ENCODE measurements at places on chromosomes 6 and 20.

DNA sequence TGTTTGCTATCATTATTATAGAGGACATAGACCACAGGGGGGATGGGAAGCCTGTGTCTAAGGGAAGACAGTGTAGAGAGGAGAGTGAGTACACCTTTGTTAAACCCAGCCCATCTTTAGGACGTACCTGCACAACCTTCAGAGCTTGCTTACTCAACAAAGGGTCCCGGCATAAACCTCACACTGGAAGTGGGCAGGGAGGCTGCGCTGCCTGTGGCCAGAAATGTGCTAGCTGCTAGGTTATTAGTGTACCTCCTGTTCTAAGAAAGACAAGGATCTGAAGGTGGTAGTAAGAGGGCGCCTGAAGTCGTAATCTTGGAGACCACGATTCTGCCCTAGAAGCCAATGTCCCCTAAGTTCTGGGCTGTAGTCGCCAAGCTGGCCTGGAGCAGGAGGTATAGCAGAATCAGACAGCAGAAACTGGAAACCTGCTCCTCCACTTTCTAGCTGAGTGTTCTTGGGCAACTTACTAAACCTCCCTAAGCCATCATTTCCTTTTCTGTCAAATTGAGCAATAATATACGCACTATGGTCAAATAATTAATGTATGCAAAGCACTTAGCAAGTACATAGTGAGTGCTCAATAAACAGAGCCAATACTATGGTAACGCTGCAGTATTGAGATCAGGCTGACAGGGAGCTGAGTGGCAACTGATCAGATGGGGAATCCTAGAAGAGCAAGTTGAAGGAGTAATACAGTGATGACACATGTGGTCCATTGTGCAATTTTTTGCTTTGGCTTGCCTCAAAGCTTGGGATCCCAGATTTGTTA, 16.8 kb upstream of the AKIRIN2 start:
- no peak for DNase-seq

- DNase-seq, result no peak
Measured at GRCh38 chr6:139407718-139408222, 33.3 kb upstream of the CITED2 start.

- DNase-seq, result no peak
Measured at GRCh38 chr6:169981969-169982368, 230.5 kb downstream of the ERMARD start.

GRCh38 chr20:24943196-24943595, 5.9 kb upstream of the CST7 start:
- DNase-seq, result no peak

DNA sequence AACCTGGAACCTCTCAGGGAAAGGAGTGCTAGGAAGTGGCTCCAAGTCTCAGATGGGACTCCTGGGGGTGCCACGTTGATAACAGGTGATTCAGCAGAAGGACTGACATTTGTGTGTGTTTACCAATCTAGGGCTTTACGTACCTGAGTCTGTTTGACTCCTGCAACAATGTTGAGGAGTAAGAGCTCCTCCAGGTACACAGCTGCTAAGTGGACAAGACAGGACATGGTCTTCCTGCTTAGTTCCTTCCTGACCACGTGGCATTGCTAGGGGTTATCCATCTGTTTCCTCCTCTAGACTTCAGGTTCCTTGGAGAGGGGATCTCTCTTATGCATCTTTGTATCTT, 164.5 kb upstream of the SLC24A3 start:
- no peak for DNase-seq

GRCh38 chr6:23713211-23713610, 412.8 kb upstream of the NRSN1 start:
- no peak for DNase-seq

DNA sequence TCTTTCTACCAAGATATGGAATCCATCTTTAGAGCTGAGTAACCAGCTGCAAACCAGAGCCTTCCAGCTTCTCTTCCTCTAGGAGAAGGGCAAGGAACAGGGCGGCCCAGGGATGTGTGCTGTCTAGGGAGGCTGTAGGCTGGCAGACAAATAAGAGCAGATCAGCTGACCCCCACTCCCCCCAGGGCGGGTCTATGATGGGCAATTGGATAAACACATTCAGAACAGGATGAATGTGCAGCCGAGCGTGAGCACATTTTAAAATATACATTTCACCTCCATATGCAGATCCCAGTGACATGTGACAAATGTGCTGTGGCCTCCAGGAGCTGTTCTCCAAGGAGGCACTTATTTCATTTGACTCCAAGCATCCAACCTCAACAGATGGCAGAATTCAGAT, 580.1 kb downstream of the PTPRT start:
- peak; percentile 63 for DNase-seq

DNA sequence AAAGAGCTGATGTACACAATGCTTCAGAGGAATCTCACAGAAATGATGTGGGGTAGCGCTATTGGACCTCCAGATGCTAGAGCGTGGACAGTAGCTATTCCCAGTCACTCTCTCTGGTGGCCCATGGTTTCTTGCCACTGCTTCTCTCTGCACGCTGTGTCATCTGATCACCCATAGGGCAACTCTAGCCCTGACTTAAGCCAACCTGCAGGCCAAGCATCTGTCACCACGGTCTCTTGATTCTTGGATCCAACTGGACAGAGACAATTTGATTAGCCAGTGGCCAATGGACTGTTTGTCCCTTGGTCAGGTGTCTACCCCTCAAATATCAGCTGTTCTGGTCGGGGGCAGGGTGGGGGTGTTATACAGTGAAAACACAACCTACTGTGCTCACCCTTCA, 42.4 kb upstream of the TRAF3IP2 start:
- no peak for DNase-seq

GRCh38 chr6:143223895-143224294, 163.2 kb downstream of the AIG1 start:
- no peak for DNase-seq

DNA sequence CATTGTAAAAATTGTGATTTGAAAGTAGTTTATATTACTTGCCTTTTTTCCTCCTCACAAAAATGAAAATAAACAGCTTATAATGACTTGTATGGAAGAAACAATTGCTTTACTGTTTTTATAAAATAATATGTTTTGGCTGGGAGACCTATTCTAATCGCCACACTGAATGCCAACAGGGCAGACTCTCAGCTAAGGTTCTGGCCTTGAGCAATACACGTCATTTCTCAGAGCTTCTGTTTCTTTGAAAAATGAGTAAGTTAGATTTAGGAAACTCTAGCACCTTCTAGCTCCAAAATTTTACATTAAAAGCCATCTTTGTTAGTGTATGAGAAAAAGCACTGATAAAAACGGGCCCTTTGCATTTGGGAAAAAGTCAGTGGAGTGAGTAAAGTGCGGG, 166.6 kb downstream of the ARID1B start:
- no peak for DNase-seq

DNA sequence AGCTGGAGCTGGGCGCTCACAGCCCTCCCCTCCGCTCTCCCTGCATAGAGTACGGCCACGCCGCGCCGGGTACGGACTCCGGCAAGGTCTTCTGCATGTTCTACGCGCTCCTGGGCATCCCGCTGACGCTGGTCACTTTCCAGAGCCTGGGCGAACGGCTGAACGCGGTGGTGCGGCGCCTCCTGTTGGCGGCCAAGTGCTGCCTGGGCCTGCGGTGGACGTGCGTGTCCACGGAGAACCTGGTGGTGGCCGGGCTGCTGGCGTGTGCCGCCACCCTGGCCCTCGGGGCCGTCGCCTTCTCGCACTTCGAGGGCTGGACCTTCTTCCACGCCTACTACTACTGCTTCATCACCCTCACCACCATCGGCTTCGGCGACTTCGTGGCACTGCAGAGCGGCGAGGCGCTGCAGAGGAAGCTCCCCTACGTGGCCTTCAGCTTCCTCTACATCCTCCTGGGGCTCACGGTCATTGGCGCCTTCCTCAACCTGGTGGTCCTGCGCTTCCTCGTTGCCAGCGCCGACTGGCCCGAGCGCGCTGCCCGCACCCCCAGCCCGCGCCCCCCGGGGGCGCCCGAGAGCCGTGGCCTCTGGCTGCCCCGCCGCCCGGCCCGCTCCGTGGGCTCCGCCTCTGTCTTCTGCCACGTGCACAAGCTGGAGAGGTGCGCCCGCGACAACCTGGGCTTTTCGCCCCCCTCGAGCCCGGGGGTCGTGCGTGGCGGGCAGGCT, 4.6 kb downstream of the KCNK15 start:
- DNase-seq, result peak; percentile 27

DNA sequence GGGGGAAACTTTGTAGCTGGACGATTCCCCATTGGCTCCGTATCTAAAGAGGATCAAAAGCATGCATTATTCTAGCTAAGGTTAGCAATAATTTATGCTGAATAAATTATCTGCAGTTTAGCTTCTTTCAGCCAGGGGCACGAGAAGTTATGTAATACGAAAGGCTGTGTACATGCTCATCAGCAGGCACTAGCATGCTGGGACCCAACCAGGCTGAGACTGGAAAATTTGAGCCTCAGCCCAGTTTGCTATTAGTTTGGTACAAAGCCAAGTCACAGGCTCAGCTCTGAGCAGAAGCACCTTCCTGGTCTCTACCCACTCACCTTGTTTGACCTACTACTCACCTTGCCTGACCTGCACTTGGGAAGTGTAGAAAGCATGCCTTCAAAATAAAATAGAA, 328.1 kb upstream of the ARID1B start:
- DNase-seq, result no peak

DNA sequence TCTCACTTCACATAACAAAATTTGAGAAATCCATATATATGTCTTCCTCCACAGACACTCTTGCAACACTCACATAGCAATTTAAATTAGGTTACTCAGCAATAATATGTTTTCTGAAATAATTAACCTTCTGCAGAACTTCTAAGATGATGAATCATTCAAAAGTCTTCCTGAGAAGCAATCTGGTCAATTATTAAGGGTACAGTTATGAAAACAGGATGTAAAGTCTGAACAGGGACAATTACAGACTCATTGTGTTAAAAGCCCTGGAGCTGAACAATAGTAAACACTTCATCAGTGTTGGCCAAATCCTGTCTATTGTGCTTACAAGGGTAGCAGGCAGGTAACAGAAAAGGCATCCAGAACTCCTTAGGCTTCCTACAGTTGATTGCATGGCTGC, 75.4 kb downstream of the FILIP1 start:
- DNase-seq, result no peak

DNA sequence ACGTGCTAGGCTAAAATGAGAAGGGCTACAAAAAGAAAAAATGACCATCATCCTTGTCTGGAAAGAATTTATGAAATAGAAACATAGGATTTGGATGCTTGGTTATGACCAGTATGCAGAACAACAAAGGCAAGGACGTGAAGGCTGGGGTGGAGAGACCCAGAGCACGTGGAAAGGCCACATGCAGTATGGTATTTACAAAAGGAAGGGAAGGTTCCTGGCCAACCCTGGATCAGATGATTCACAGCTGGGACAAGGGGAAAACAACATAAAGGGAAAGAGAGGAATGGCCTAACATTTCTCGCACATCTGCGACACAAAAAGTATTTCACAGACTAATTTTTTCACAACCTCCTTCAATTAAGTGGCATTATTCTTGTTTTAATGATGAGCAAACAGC, 8.2 kb downstream of the STX7 start:
- no peak for DNase-seq

GRCh38 chr20:38873050-38873581, 53.1 kb upstream of the FAM83D start:
- DNase-seq, result no peak

DNA sequence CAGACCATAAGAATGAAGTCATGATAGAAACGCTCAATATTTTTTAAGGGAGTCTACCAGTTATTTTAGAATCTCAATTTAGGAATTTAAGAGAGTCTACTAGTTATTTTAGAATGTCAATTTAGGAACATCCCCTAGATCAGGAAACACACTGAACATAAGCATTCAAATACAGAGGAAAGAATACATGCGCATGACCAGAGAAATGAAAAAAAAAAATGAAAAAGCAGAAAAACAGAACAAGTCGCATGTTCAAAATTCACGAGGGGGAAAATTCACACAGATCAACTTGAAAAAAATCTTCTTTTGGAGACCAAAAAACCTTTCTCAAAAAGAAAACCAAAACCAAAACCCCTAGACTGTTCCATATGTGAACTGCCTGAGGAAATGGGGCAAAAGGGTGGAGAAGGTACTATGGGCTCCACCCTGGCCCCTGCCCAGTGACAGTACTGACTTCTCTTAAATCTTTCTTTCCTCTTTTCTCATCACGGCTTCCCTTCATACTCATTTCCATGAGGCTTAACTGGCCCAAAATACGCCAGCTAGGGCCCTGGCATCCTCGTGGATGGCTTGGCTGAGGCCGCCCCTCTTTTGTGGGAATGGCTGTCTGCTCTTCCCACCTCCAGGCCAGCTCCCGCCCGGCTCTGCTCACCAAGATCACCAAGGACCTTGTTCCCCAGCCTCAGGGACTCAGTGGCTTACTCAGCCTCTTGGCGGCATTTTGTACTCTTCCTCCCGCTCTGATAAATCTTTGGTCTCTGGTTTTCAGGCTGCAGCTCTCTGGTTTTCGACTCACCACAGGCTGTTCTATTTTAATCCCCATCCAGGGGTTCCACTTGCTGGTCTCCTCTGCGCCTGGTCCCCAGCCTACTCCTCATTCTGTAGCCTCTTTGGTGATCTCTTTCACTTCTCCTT, 11.2 kb downstream of the ZBTB2 start:
- DNase-seq, result no peak

- no peak for DNase-seq
Measured at GRCh38 chr6:33990061-33990541, 155.8 kb downstream of the GRM4 start.

- DNase-seq, result no peak
Measured at GRCh38 chr6:42402184-42402583, 49.5 kb downstream of the TRERF1 start.

- DNase-seq, result no peak
Measured at GRCh38 chr6:36605560-36606391, 11.6 kb downstream of the SRSF3 start.

- no peak for DNase-seq
Measured at GRCh38 chr6:37473364-37474095, 26.2 kb downstream of the CCDC167 start.

DNA sequence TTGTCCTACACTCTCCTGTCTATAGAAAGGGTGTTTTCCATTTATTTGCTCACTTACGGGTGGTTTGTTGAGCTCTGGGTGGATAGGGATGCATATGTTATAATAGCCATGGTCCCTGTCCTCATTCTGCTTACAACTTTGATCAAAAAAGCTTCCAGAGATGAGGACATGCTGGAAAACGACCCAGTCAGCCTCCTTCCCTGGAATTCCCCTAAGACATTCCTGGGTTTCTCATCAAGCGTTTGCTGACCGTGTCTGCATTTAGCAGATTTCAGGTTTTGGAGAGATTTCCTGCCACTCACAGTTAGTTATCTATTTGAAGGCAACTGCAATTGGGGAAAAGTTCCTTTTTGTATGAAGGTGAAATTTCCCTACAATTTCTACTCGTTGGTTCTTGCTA, 152.8 kb upstream of the AFDN start:
- DNase-seq, result no peak

GRCh38 chr20:44885392-44886265, at the start of gene YWHAB:
Gene YWHAB (plus strand): TSS chr20:44885705. CDS start chr20:44901534, 15,829 bp downstream.
- DNase-seq, result peak; percentile 100
